ENCODE measurements at places on chromosomes 1 and 21. TPM values are rescaled to one million over a fixed set of nuclear protein-coding genes. Genes with fewer than 3 reads are reported as not detected.
A peak's percentile ranks its signal among the peaks of the same experiment; 100 is the strongest.

Gene HAO2
- polyA plus RNA-seq: not detected

Gene S100A1
- polyA plus RNA-seq: not detected

Gene SLC6A17
- polyA plus RNA-seq: 0.02 TPM

DNA sequence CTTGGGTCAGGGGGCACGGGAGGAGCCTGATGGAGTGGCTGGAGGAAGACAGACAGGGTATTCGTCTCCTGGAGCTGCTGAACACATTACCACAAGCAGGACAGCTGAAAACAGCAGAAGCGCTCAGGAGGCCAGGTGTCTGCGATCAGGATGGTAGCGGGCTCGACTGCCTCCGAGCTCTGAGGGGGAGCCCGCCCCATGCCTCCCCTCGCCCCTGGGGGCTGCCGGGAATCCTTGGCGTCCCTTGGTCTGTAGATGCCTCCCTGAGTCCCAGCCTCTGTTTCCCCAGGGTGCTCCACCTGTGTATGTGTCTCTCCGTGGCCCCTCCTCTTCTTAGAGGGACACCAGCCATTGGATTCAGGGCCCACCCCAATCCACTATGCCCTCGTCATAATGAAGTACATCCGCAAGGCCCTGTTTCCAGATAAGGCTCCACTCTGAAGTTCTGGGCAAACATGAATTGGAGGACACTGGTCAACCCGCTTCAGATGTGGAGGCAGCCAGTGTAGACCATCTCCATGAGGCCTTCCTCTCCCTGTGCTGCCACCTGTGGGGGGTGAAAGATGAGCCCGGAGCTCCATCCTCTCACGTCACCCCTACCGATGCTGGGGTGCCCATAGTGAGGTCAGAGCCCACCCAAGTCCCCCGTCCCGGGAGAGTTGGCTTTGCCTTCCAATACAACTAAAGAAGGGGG lies 67.8 kb downstream of the SPSB1 start:
- H3K4me1 ChIP-seq: peaks cover 17% of the 10 kb centered on the region
- H3K27ac ChIP-seq: no peak overlapping the region
- H3K4me3 ChIP-seq: no peak overlapping the region
- no peaks in the 10 kb centered on the region for H3K27me3 ChIP-seq

DNA sequence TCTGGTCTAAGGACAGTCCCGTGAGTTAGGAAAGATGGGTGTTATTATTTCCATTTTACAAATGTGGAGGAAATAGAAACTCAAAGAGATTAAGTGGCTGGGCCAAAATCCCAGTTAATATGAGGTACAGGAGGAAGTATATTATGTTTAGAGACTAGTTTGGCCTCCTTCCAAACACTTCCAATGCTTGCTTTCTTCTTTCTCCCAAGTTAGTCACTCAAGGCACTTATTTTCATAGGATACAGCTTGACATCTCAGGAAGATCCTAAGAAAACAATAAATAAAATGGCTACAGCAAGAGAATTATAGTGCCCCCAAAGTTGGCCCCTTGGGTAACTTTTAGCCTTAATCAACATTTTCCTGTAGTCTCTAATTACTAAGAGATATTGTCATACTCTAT lies 47.5 kb upstream of the IPO9 start:
- no peak overlapping the region for H3K4me3 ChIP-seq
- H3K27ac ChIP-seq: peak overlapping the region; percentile 53
- peaks cover 24% of the 10 kb centered on the region for H3K36me3 ChIP-seq
- DNase-seq: peak; percentile 93

GRCh38 chr1:117389284-117389683 lies 22.0 kb downstream of the MAN1A2 start:
- no peak for DNase-seq
- no peak overlapping the region for H3K27ac ChIP-seq
- H3K4me1 ChIP-seq: no peaks in the 10 kb centered on the region
- H3K36me3 ChIP-seq: no peaks in the 10 kb centered on the region
